ENCODE measurements at places on chromosomes 2 and 18.

GRCh38 chr2:165897726-165898125, 55.9 kb downstream of the TTC21B start:
- peak; percentile 9 for DNase-seq

- DNase-seq: peak; percentile 35
Measured at GRCh38 chr2:46985512-46985911, 69.9 kb upstream of the MCFD2 start.

- no peak for DNase-seq
Measured at GRCh38 chr2:241541564-241542277, 16.8 kb upstream of the BOK start.

GRCh38 chr2:41720331-41721251, 327.2 kb upstream of the PKDCC start:
- no peak for DNase-seq

- no peak for DNase-seq
Measured at GRCh38 chr18:29594493-29594892, 1417.6 kb upstream of the CDH2 start.

DNA sequence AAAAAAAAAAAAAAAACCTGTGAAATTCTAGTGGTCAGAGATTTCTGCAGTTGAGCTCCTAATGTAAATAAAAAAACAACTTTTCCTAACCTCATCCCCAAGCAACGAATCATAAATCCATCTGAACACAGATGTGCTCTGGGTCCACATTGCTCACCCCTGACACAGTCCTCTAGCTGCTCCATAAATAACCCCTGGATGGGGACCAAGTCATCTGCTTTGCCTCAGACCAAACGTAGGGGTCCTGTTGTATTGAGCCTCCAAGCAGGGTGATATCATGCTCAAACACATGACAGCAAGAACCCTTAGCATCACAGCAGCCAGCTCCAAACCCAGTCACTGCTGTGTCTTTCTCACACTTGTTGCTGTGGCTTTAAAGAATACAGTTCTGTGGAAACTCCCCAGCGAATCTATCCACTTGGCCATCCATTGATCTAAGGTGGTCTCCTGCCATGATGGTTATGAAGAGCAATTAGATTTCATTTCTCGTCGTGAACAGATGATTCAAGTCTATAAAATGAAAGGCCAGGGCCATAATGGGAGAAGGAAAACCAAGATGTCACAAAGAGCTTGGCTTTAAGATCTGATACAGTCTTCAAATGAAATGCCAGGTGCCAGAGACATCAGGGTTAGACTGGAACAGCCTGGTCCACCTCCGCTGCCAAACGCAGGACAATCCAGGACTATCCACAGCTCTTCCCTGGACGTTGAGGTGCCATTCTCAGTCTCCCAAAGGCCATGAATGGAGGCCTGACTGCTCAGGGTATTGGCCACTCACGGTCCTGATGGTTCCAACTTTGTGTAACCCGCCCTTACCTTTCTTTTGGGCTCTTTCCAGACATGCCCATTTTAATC, 39.0 kb downstream of the TBC1D8 start:
- no peak for DNase-seq

GRCh38 chr18:62982600-62983251, 267.4 kb downstream of the PHLPP1 start:
- peak; percentile 51 for DNase-seq

DNA sequence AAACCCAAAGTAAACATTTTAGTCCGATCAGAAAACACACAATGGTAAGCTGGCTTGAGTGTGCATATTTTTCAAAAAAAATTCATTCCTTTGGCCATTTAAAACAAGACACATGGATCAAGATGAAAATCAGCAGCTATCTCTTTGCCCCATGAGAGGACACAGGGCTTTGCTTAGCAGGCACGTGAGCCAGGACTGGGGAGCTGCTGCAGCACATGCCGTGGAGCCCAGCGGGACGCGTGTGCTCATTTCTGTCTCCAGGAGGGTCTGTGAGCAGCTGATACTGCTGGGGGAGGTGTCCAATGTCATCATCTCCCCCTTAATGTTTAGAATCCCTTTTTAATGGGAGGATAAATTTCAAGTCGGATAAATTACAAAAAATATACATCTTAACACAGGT, 49.8 kb upstream of the CNGA3 start:
- no peak for DNase-seq

DNA sequence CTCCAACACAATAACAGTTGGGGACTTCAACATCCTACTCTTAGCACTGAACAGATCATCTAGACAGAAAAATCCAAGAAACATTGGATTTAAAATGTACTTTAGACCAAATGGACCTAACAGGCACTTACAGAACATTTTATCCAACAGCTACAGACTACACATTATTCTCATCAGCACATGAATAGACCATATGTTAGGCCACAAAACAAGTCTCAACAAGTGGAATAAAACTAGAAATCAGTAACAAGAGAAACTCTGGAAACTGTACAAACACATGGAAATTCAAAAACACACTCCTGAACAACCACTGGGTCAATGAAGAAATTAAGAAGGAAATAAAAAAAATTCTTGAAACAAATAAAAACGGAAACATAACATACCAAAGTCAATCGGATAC, 117.5 kb downstream of the ACVR1 start:
- DNase-seq: no peak

GRCh38 chr2:98793897-98794830, 63.2 kb upstream of the MGAT4A start:
- DNase-seq: no peak

DNA sequence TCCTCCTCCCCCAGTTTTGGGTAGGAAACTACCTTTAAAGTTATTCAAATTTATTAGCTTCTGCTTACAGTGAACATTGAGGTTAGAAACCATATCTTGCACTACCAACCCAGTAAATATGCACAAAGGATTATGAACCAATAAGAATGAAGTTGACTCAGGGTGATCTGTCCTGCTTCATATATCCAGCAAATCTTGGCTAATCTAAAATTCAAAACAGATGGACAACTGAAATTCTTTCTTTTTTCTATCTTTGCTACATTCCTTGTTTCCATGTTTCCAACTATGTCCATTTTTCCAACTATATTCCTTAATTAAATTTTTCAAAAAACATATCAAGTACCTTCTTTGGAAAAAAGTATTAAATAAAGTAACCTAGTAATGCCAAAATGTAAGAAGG, 149.3 kb downstream of the FAM124B start:
- no peak for DNase-seq
